Stimulated activated CD4-positive, alpha-beta T cell treated with anti-CD3 and anti-CD28 coated beads, TNF-alpha, amount 100 ng/mL, for 24 hours (primary cell): ENCODE measurements at places on chromosomes 12 and 14.
A peak's percentile ranks its signal among the peaks of the same experiment; 100 is the strongest.

DNA sequence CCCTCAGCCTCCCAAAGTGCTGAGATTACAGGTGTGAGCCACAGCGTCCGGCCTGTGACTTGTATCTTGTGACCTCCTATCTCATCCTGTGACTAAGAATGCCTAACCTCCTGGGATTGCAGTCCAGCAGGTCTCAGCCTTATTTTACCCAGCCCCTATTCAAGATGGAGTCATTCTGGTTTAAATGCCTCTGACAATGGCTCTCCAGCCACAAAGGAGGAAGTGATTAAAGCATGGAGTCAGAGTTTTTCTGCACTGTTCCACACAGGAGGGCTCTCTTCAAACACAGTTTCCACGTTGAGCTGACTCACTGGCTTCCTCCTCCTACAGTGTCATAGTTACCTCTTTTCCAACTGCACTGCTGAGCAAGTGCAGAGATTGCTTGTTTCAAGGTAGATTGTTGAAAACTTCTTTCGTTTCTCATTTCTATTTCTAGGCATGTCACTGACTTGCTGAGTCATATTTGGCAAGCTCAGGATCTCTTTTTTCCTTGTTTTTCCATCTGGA, 383.8 kb downstream of the PCNX1 start:
- peak; percentile 31 for DNase-seq

DNA sequence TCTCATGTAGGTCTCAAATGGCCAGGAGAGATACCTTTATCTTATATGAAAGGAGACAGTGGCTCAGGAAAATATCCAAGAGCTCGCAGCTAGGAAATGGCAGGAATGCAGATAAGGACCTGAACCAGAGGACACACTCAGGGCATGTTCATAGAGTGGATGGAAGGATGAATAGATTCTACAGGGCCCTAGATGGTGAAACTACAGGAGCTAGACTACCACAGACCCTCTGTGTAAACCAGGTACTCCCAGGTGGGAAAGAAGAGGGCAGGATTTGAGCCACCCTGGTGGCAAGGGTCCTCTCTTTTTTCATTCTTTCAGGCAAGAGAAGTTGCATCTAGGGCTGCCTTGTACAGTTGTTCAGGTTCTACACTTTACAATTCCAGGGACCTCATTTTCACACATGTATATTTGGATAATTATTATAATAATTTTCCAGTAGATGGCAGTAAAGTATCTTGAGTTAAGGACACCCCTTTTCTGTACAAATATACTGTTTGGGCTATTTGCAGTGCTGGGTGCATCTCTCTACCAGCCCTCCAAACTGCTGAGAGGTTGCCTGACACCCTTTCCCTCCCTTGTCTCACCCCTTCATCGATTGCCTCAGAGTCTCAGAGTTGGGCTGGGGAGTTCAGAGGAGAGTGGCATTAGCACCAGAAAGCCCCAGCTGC, 10.5 kb upstream of the ZDHHC22 start:
- DNase-seq, result no peak

- no peak for DNase-seq
Observed at GRCh38 chr12:101780599-101780998, 41.3 kb upstream of the SYCP3 start.

DNA sequence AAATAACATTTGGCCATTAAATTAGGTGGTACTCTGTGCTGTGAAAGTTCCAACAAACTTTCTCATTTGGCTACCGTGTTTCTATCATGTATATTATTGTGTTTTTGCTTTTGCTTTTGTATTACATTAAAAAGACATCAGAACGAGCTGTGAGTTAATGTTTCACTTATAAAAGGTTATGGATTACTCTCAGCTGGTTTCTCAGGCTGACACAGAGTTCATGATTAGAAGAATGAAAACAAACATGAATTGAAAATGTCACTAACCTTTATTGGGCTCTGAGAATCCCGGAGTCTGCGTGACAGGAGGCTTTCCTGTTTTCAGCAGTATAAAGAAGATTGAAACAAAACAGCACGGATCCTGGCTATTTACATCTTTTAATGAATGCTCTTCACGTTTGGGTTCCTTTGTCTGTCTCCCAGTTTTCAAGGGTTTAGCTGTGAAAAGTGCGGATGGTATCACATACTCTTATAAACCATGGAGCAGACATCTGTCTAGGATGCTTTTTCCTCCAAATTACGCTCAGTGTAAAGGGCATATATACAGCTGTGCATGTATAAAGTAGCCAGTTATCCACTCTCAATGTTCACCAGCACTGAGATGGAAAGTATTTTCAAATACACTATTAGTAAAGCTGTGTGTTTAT, 153.6 kb downstream of the PTCSC3 start:
- DNase-seq, result no peak

DNA sequence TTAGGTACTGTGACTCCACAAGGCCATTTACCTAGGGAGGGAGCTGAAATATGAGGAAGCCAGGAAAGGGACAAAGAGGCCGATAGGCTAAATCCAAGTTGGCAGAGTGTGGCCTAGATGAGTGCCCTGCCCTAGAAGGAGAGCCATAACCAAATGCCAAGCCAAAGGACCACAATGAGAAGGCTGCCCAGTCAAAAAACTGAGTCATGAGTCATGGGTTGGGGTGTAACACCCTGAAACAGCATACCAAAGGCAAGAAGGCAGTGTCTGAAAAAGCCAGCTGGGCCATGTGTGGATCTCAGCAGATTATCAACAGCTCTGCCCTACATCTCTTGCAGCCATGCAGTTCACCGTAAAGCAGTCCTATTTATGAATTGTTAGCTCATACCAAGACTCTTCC, 171.7 kb downstream of the PHLDA1 start:
- DNase-seq, result no peak

DNA sequence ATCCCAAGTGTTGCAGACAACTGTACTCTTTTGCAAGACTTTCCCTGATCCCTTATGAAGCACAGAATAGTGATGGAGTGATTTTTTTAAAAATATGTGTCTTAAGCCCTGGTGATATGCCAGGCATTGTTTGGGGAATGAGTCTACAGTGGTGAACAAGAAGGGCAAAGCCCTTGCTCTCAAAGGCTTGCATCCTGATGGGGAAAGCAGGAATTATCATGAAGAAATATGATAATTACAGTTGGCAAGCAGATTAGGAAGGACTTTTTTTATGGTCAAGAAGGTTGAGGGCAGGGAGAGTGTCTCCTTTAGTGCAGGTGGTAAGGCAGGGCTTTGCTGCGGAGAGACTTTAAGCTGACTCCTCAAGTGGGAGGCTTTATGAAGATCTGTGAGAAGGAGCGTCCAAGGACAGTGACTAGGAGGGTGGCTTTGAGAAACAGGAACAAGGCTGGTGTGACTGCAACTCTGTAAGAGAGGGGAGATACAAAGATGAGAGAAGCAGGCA, 100.2 kb downstream of the SYNE2 start:
- no peak for DNase-seq

GRCh38 chr12:2018391-2018790, 14.1 kb upstream of the DCP1B start:
- no peak for DNase-seq

DNA sequence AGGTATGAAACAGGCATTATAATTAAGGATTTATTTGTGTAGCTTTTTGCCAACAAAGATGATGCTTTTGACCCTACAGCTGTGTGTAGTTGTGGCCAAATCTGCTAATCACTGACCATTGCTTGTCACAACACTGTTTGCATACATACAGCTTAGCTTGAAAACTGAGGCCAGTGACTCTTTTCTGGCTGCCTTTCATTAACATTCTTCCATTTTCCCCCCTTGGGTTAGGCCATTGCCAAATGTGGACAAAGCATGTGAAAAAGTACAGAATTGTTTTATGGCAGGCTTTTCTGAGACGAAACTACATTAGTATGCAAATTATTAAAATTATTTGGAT, 263.3 kb downstream of the SLC16A7 start:
- DNase-seq, result no peak

DNA sequence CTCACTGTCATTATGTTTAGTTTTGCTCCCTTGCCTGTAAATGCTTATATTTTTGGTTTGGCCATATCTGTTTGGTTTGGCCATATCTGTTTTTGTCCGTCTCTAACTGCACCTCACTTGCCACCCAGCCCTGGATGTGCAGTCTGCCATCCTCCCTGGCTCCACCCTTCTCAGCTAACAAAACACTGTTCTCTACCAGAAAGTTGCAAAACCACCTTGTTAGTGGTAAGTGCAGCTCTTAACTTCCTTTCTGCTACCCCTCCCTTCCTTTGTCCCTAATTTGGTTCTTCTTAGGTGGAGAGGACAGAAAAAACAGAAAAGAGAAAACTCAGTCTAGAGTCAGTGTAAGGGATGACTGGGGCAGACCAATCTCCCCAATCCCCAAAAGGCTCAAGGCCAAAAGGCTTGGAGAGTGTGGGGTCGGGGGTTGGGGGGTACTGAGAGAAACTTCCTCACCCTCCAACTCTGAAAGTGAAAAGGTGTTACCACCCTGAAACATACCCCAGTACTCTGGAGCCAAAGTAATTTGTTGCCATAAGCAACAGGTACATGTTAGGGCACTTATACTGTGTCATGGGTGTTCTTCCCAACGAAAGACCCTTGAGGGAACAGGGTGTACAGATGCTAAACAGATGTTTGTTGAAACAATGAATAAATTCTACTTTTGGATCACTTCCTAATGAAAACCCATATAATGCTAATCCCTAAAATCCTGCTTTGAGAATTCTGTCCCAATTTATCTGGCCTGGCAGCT, 5.0 kb downstream of the BIN2 start:
- no peak for DNase-seq

DNA sequence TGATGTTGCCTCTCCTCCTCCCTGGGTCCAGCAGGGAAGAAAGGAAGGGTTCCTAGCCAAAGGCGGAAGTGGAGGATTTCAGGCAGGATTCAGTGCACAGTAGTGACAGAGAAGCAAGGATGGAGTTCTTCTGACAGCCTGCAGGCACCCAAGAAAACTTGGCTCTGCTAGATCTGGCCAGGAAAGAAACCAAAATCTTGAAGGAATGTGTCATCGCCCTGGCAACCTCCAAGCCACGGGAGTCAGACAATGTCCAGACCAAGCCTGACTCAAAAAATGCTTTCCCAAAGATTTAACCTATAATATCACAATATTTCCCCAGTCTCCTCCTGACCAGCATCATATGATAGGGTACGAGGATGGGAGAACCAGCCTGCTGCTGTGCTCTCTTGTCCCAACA, 22.8 kb upstream of the DHRS4 start:
- no peak for DNase-seq

DNA sequence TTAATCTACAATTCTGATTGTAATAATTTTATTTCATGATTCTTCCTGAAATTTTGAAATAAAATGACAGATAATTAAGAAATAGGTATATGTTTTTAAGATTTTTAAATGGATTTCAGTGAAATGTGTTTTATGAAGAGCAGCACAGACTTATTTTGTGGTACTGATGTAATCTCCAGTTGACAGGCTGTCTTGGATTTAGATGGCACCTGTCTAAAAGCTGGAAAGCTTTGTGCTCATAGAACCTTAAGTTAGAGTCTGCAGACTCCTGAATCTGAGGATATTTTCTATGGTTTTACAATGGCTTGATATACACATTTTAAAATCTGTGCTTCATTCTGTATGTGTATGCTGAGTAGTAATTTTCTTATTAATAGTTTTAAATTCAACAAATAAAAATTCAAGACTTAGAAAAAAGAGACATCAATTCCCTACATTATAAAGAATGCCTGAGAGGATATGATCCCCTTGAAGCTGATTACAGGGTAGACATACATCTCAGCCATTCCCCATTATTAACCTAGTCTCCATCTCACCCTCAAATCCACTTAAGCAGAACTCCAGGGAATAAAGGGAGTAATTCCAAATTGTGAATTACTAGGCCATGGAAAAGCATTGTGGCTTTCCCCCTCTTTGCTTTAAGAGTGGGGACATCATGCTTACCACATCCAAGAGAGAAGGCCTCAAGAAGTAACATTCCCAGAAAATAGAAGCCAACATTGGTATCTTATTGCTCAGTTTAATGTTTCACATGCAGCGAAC, 33.7 kb upstream of the ACSS3 start:
- DNase-seq, result no peak

DNA sequence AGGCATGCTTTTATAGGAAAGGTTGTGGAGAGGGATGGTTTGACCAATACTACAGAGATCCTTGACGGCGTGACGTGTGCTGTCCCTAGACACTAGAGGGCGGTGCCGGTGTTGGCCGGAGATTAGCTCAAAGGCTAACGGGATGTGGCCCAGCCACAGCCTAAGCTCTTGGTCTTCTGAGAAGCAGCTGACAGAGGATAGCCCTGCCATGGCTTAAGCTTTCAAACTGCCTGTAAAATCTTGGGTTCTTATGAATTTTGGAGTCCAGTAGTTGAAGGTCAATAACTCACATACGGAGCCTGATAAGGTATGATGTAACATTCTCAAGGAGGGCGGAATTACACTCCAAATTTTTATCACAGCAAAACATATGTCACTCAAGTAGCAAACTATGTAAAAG, 515.7 kb upstream of the ATXN7L3B start:
- DNase-seq, result peak; percentile 2

- DNase-seq, result peak; percentile 50
Observed at GRCh38 chr14:64636208-64636979, 67.8 kb upstream of the PLEKHG3 start.

GRCh38 chr12:42979746-42980145, 390.2 kb upstream of the PRICKLE1 start:
- DNase-seq, result no peak

- DNase-seq, result peak; percentile 20
Observed at GRCh38 chr12:131929581-131930456, 743 bp downstream of the PUS1 start.

DNA sequence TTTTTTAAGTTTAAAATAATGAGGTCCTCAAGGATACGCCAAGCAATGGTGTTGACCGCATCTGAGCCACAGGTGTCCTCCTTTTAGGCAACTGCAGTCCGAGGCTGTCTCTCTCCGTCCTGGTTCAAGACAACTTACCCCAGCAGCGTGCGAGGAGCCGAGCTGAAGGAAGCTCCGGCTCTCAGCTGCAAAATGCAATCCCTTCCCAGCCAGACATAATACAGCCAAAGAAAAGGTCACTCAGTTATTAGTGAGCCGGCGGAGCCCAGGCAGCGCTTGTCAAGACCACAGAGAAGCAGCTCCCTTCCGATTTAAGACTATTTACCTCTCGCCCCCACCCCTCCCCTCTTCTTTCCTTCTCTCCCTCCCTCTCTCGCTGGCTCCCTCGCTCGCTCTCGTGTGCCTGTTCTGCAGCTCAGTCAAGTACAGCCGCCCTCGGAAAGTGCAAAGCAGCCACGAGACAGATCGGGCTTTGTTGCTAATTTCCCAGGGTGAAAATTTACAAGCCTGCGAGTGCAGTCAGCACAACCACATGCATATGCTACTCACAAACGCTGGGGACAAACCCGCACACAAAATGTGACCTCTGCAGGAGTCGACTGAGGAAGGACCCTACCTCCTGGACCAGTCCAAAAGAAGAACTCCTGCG, 363 bp upstream of the LMO3 start:
- DNase-seq, result no peak
